Fibroblast of gingiva (primary cell): ENCODE measurements at places on chromosomes 3 and 15.
A peak's percentile ranks its signal among the peaks of the same experiment; 100 is the strongest.

- DNase-seq, result peak; percentile 56
Observed at GRCh38 chr3:37967260-37967881, 23.2 kb upstream of the VILL start.

DNA sequence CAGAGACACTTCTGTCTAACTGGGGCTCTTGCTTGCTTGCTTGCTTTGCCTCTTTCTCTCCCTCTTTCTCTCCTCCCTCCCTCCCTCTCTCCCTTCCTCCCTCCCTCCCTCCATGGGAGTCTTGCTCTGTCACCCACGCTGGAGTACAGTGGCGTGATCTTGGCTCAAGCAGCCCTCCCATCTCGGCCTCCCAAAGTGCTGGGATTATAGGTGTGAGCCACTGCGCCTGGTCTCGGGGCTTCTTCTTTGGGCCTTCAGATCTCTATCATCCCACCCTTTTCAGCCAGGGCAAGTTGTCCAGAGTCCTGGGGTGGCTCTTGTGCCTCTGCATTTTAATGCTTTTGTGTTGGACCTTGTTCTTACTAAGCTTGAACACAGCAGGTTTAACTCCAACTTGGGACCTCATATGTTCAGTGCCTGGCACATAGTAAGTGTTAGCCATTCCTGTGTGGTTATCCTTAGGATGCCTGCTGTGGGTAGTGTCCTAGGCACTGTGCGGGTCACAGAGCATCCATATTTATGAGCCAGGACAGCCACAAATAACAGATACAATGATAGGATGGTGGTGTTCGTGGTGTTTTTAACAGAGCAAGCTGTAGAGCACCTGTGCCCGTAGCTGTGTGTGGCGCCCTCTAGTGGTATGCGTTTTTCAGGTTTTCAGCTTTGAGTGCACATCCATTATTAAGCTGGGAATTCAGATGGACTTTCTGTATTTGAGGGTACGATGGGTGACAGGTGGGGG lies 75.1 kb downstream of the CCK start:
- DNase-seq, result peak; percentile 29

DNA sequence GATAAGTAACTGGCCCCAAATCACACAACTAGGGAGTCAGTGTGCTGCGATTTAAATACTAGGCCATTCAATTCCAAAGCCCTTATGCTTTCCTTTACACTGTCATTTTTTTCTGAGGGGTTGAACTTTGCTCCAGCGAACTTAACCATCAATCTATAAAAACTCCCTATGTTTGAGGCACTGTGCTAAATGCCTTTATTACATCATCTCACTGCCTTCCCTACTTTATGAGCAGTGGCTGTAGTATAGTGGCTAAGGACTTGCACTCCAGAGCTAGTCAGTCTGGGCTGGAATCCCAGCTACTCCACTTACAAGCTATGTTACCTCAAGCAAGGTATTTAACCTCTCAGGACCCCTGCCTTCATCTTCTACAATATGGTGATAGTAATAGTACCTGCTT lies 26.9 kb upstream of the WDR72 start:
- DNase-seq, result no peak

- DNase-seq, result no peak
Observed at GRCh38 chr3:186098740-186099139, 10.1 kb downstream of the ETV5 start.

- DNase-seq, result no peak
Observed at GRCh38 chr3:30521156-30521715, 85.2 kb upstream of the TGFBR2 start.

GRCh38 chr3:78621061-78621716 lies 1146.6 kb downstream of the ROBO1 start:
- no peak for DNase-seq

DNA sequence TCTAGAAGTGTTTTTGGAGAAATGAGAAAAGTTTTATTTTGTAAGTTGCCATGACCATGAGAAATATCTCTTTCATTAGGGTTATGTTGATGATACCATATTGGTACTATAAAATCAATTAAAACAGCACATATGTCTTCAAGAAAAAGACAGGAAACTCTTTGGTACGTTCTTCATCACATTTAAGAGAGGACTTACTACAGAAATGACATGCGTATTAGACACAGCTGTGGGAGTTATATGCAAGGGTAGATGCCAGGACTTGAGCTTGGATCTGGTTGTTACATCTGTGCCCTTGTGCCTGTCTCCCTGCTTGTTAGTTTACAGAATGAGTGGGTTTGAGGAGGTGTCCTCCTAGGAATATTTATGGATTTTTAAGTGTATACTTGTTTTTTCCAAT lies 103.4 kb upstream of the P2RY1 start:
- no peak for DNase-seq

DNA sequence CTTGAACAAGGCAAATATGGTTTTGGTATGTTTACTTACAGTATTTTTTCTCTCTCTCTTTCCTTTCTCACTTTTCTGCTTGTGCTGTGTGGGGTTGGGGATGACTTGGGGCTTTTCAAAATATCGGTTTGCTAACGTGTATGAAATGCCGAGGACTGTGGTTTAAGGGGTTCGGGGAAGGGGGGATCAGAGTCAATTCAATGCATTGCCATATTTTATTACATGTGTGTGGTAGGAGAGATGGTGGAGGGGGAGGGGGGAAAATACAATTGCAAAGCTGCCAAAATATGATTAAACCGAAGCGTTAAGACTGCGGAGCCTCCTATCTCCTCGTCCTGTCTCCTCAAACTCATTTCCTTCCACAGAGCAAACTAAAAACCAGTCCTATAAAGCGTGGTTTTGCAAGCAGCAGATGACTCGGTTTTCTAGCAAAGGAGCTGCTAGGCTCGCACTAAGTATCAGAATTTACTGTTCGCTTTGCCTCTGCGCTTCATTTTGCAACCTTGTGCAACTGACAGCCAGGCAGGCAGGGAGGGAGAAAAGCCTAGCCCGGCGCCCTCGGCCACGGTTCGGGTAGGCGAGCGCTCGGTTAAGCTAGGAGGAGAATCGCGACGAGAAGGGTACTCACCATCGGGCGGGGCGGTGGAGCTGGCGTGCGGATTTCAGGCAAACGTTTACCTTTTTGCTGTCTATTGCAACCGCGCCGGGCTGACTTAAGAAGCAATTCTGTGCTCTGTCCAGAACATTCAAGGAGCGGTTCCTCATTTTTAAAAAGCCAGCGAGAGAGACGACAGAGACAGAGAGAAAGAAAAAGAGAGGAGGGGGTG lies 4.0 kb upstream of the NR2F2 start:
- DNase-seq, result peak; percentile 77

DNA sequence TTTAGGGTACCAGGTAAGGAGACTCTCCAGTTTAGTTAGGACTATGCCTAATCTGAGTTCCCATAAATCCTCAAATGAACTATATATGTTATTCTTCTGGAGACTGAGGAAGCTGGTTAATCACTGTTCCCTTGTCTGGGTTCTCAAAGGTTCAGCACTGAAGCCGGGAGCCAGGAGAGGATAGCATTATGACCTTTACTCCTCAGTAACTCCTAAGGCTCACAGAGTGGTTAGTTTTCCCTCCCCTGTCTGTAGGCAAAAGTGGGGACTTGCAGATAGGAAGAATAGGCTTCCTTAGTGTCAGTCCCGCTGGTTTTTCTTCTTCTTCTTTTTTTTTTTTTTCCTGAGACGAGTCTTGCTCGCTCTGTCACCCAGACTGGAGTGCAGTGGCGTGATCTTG lies 50.4 kb downstream of the CRTC3 start:
- DNase-seq, result no peak

DNA sequence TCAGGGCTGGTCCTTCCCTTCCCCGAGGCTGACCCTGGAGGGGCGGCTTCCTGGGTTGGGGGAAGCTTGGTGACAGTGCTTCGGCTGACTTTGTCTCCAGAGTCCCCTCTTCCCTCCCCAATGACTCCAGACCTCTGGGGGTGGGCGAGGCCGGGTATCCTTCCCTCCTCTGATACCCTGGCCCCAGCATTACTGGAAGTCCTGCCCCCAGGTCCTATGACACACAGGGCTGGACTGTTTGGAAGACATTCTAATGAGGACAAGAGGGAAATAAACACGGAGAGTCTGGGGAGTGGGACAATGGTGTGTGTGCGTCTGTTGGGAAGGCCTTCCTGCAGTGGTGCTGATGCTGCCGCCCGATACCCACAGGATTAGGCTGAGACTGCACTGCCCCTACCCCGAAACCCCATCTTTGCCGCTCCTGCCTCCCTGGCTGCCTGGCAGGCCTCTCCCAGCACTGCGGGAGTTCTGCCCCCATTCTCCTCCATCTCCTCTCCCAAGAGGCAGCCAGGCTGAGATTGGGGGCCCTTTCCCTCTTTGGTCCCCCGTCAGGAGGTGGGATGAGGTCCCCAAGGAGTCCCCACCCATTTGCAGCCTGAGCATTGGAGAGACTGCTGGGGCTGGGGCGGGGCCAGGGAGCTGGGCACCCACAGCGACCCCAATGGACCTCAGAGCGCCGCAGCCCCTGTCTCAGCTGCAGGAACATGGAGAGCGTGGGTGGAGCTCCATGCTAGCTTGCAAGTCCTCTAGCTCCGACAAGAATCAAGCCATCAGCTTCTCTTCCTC lies 29.7 kb upstream of the FBLN2 start:
- DNase-seq, result no peak

DNA sequence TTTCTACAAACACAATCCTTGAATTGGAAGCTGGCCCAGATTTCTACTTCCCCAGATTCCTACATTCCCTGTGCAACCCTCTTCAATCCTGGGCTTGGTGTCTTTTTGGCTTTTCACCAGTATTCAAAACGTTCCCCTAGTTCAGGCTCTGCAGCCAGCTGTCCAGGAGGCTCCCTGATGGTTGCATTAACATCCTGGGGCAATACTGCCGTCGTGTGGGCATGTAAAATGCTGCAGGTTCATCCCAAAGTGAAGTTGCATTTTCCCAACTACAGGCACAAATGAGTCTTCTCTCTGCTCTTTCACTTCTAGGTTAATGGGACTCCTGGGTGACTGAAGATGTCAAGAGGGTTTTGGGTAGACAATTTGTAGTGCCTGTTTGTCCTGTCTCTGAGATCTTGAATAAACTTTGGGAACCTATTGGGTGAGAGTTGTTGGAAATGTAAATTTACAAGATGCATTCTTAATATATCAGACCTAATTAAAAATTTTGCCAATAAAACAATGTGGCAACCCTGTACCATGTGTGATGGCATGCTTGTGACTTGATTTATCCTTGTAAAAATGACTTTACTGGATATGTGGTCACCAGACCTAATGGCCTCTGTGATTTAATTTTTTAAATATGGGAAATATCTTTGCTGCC lies 28.6 kb downstream of the SOX14 start:
- DNase-seq, result no peak

- DNase-seq, result no peak
Observed at GRCh38 chr3:143188881-143189280, 69.3 kb downstream of the CHST2 start.

- DNase-seq, result peak; percentile 26
Observed at GRCh38 chr3:36941658-36942057, 3.2 kb downstream of the TRANK1 start.

GRCh38 chr3:109125902-109126301 lies 8.0 kb upstream of the MORC1 start:
- no peak for DNase-seq

DNA sequence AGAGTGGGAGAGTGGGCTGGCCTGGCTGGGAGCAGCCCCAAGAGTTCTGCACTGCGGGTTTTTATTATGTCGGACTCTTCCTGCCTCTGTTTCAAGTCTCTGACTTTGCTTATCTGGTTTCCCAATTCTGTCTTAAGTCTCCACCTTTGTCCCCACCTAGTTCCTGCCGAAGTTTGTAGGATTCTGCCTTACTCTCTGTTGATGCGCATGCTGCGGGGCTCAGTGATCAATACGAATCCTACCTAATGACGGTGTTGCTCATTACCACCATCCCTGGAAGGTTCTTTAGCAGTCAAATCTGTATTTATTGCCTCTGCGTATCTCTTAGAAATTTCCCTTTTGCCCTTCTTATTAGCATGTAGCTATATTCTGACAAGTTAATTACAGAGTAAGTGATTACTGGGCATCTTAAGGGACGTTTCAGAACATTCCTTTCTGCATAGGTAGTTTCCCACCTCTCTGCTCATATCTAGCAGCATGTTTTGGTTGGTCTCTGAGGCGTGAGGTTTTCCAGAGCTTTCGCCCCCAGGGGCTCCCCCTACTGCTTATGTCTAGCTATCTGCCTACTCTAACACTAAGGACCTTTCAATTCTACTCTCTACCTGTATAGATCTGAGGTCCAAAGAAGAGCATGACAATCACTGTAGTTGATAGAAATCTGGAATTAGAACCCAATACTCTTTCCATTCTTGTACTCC lies 236.0 kb upstream of the EIF1B start:
- DNase-seq, result no peak

DNA sequence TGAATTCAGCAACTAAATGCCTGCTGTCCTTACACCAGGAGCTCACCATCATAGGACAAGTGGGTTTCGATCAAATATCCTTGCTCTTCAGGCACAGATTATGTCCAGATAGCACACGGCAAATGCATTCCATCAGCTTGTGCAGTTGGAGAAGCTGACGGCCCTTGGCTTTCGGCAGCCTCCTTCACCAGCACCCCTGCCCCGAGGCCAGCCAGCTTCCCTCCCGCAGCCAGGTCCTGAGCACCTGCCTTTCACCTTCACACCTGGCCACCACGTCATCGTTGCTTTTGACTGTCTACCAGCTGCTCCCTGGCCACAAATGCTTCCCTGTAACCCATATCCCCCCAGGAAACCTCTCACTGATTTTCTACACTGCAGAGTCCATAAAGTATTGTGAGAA lies 355.5 kb downstream of the OCA2 start:
- DNase-seq, result no peak

GRCh38 chr3:177306252-177306651 lies 109.0 kb upstream of the TBL1XR1 start:
- DNase-seq, result peak; percentile 31

DNA sequence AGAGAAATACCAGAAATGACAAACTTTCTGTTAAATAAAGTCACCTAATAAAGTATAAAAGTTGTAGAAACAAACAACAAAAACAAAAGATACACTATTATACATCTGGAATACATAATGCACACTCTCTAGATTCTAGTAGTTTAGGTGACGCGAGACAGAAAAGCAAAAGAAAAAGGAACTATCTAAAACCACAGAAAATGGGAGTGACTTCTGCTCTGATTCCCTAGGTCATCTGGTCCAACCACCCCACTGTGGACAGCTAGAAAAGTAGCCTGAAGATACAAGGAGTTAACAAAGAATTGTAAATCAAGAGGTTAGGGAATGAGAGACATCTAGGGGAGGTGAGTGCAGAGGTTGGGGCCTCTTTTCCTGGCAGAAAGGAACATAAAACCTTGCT lies 39.1 kb downstream of the DHX36 start:
- no peak for DNase-seq

DNA sequence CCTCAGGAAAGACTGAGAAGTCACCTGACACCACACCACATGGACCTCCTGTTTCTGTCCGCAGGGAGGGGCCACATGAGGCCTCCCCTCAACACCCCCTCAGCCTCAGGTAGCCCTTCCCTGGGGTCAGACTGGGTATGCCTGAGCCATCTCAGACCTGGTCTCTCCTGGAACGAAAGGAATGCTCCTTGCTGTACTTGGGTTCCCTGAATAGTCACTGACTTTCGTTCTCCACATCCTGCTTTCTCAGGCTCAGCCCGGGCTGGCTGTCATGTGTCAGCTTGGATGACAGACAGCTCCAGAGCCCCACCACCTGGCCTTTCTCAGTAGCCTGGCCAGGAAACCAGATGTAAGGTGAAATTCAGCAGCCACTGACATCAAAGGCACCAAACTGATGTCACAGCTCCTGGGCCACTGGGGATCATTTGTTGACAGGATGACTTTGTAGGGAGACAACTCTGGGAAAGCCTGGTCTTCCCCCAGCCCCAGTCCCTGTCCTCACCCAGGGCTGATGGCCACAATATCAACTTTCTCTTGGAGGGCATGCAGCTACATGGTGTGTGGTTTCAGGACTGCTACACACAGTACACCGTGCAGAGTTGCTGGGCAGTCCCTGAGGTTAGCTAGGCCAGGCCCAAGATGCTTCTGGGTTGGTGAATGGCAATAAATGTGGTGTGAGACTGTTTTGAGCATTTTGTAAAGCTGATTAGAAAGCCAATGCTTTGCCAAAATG lies 141.4 kb upstream of the MRPS22 start:
- no peak for DNase-seq
